Stimulated activated CD4-positive, alpha-beta T cell treated with anti-CD3 and anti-CD28 coated beads, Interleukin-2, amount 100 ng/mL, for 24 hours (primary cell): ENCODE measurements at places on chromosomes 2 and 18.

DNA sequence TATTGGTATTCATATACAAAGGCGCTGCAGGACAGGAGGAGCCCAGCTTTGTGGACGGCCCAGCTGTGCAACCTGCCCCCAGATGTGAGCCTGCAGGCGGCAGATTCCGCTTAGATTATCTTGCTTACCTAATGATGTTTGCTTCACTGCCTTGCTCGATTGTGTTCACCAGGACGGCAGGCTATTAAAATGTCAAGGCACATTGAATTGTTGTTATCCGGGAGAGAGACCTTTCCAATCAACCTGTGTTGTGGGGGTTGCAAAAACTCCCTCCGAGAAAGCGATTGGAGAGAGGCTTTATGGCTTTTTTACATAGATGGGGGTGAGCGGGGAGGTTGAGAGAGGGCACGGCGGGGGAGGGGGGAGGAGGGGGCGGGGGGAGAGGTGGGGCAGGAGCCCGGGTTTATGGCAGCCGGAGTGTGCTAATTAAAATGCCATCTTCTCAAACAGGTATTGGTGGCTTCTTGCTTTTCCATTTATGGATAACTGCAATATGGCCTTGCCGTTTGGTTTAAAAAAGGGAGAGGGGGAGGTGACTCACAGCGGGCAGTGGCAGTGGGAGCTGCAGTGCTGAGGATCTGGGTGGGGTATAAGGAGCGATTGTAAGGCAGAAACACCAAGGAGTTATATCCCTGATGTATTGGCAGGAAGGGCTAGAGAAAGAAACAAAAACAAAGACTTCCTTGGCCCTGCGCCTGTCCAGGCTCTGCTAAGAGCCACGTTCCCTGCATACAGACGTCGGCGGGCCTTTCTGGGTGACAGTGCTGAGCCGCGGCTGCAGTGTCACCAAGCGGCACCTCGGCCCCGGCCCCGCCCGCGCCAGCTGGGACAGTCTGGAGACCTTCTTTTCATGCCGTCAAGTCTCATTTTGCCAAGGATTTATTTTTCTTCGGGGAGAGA, 97.2 kb downstream of the INSIG2 start:
- DNase-seq = peak; percentile 69

DNA sequence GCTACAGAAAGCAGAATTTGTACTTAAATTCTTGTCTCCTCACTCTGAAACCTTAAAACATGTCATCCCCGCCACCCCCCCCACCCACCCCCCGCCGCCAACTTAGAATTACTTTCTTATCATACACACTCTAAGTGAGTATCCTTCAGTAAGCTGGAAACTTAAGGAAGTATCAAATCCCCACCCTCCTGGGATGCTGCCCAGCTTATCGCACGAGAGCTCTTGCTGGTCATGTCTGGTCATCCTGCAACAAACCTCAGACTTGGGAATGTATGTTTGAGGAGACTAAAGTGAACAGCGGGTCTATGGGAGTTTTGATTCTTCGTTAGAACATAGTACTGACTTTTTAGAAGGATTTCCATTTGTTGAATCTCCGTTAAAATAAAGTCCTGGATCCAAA, 203.3 kb downstream of the PTGR3 start:
- no peak for DNase-seq

- DNase-seq = no peak
These were observed 38.2 kb upstream of the CNGA3 start for GRCh38 chr2:98308068-98308467.

DNA sequence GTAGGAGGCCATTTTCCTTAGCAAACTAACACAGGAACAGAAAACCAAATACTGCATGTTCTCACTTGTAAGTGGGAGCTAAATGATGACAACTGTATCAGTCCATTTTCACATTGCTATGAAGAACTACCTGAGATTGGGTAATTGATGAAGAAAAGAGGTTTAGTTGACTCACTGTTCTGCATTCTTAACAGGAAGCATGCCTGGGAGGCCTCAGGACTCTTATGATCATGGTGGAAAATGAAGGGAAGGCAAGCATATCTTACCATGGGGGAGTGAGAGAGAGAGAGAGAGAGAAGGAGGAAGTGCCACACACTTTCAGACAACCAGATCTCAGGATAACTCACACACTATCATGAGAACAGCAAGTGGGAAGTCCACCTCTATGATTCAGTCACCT, 105.3 kb downstream of the PARD3B start:
- no peak for DNase-seq

DNA sequence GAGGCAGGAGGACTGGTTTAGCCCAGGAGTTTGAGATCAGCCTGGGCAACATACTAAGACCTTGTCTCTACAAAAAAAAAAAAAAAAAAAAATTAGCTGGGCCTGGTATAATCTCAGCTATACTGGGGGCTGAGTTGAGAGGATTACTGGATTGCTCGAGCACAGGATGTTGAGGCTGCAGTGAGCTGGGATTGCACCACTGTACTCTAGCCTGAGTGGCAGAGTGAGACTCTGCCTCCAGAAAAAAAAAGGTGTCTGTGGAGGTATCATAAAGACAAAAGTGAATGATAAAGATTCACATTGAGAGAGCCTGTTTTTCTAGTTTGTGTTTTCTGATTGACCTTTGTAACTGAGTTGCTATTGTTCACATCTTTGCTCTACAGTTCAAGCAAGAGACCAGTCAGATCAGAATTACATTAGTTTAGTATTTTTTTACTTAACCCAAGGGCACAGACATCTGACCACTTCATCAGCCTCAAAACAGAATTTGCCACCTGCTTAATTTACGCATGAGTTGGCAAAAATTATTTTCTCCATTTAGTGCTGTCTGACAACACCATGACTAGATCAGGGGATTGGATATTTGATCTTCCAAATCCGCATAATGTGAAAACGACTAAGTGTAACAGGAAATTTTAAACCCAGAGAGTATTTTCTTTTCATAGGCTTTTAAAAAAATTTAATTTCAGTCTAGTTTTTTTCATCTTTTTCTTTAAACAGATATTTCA, 271.0 kb downstream of the TGIF1 start:
- DNase-seq = no peak

- DNase-seq = no peak
These were observed 464.9 kb downstream of the CDH2 start for GRCh38 chr18:27712066-27712465.

GRCh38 chr2:165114346-165114939, 89.4 kb downstream of the SCN3A start:
- DNase-seq = no peak

DNA sequence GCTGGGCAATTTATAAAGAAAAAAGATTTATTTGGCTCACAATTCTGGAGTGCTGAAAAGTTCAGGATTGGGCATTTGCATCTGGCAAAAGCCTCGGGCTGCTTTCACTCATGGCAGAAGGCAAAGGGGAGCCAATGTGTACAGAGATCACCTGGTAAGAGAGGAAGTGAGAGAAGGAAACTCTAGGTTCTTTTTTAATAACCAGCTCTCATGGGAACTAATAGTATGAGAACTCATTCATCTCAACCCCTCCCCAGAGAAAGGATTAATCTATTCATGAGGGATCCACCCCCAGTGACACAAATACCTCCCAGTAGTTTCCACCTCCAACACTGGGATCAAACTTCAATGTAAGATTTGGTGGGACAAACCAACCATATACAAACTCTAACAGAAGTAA, 129.0 kb downstream of the EVA1A start:
- no peak for DNase-seq

DNA sequence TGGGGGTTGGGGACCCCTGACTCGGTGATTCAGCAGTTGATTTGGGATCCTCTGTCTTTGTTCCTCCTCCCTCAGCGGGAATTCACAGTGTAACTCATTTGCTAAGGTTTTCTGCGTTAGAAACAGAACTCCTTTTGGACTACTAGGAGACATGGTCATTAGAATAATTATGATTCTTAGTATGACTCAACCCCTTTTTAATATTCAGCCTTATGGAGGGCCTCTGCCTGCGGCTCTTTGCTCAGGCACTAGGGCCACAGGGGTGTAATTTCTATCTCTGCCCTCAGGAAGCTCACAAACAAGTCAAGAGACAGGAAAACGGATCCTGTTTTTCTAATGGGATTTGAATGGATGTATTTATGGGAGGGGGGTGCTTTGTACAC, 117.4 kb downstream of the SPTBN1 start:
- DNase-seq = no peak

DNA sequence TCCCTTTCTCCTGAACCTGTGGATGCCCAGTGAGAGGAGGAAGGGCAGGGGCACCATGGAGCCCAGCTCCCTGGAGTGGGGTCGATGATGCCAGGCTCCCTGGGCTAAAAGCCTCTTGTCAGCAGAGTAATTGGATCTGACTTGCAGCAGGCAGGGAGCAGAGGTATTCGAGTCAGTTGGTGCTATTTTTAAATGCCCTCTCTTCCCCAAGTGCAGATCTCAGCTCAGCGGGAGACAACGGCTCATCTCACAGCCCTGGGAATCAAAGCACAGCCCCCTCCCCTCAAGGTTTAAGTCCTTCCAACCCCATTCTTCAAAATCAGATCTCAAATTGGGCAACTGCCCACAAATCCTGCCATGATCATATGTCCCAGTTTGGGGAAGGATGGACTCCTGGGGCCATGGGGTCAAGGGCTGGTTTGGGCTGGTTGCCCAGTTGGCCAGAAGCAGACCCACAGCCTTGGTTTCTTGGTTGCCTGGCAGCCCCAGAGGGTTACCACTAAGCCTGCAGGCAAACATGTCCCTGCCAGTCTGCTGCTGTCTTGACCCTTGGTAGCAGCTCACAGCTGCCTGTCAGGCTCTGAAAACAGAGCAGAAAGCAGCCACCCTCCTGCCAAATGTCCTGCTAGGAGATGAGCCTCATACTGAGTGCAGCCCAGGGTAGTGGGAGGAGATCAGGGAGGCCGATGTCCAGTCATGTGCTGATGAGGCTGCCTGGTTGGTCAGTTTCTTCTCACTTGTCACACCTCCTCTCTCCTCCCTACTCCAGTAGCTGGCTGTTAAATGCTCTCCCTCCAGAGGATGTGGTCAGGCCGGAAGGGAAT, 244.9 kb downstream of the LOXHD1 start:
- no peak for DNase-seq

GRCh38 chr2:172496160-172496608, 59.7 kb upstream of the PDK1 start:
- DNase-seq = no peak

DNA sequence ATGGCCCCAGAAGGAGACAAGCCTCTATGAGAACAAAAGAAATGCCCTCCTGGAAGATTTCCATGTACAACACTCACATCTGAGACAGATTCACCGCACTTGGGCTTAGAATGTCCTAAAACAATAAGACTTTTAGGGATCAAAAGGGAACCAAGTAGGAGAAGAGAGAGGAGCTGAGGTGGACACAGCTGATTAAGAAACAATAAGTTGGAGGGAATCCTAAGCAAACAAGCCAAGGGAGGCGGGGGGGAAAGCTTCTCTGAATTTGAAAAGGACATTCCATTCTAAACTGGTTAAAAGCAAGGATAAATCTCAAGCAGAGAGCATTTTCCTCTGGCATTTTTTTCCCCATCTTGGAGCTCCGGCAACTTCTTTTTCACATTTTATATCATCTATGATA, 9.9 kb downstream of the ACVR1 start:
- DNase-seq = no peak

- DNase-seq = no peak
These were observed 101.9 kb upstream of the SMIM21 start for GRCh38 chr18:75529394-75529793.

GRCh38 chr2:224711859-224712665, 4.1 kb downstream of the CCDC195 start:
- DNase-seq = no peak

DNA sequence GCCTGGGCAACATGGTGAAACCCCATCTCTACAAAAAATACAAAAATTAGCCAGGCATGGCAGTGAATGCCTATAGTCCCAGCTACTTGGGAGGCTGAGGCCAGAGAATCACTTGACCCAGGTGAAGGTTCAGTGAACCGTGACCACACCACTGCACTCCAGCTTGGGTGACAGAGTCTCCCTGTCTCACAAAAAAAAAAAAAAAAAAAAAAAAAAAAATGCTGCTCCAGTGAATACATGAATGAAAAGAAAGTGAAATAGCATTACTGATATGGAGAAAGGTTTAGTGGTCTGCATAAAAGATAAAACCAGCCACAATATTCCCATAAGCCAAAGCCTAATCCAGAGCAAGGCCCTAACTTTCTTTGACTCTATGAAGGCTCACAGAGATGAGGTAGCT, 44.5 kb downstream of the METTL8 start:
- DNase-seq = no peak

DNA sequence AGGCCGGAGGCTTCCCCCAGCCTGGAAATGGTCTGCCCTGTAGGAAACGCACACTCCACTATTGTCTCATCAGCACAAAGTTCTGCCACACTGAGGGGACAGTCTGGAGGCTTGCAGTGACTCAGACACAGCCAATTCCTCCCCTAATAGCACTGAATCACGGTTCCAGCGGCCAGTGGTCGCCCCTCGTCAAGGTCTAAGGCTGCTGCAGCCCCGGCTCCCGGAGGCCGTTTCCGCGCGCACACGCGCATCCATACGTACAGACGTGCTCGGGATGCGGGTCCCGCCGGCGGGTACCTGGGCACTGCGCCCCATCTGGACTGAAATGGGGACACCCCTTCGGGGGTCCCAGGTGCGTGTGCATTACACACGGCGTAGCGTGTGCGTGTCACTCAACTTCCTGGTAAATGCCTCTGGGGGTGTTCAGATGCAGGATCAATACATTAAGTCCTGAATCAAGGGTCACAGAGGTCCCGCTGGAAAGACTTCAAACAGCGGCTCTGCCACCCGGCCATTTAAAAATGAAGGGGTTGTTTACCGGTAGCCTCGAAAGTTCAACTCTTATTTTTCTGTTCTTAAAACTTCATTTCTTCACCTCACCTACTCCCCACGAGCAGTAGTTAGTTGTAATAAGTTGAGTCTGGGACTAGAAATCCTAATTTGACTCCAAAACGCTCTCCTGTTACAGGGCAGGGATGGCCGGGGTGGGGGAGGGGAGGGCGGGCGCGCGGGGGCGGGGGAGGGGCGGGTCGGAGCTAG, 572 bp upstream of the ZNF516 start:
- peak; percentile 28 for DNase-seq

DNA sequence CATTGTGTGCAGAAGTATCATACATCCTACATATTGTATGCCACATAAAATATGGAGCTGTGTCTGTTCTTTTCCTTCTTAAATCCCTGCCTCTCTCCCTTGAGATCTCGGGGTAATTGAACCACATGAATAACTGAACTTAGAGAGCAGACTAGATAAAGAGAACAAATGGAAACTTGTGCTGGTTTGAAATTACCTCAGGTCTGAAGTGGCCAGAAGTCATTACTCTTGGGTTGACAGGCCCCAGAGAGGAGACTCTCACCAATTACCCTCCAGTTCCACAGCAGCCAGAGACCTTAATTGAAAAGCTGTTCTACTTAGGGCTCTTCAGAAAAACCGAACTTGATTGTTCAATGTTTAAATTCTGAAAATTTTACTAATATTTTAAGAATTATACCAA, 5.0 kb upstream of the ADAM17 start:
- no peak for DNase-seq

- DNase-seq = no peak
These were observed 344.5 kb downstream of the LRATD1 start for GRCh38 chr2:14977021-14977420.

GRCh38 chr2:164867779-164868397, 26.3 kb upstream of the COBLL1 start:
- DNase-seq = no peak

- no peak for DNase-seq
These were observed 36.2 kb upstream of the NT5C1B start for GRCh38 chr2:18625563-18625962.

GRCh38 chr2:221750316-221750715, 178.2 kb upstream of the EPHA4 start:
- DNase-seq = no peak

- DNase-seq = no peak
These were observed 3.9 kb downstream of the ABCB11 start for GRCh38 chr2:169027234-169027633.
